Stimulated activated CD4-positive, alpha-beta T cell treated with anti-CD3 and anti-CD28 coated beads, Interleukin-1b, Interleukin-23, amount 100 ng/mL, for 1 hour (primary cell): ENCODE measurements at places on chromosomes 4 and X.

DNA sequence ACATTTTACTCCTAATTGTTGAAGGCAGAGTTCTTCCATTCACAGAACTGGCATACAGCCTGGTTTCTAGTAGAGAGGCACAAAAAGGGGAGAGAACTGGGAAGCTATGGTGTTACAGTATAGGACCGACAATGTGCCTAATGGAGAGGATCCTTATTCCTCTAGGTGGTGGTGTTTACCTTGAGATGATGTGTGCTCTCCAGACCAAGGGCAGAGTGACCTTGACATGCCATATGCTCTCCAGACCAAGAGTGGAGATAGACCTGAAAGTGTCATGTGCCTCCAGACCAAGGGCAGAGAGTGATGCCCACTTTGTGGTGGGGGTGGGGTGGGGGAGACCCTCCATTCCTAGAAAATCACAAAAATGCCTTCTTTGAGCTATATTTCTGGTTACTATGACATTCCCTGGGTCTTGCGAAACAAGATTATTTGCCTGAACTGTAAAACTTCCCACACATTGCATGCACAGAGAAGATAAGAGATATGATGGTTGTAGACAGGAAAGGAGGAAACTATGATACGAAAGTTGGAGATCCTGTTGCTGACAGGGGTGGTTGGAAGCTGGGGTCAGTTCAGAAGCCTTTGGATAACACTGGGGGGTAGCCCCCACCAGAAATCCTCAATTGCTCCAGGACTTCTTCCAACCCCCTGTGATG lies 119.7 kb downstream of the TEX13C start:
- no peak for DNase-seq

GRCh38 chr4:79653871-79654270 lies 245.8 kb upstream of the GK2 start:
- DNase-seq: no peak

DNA sequence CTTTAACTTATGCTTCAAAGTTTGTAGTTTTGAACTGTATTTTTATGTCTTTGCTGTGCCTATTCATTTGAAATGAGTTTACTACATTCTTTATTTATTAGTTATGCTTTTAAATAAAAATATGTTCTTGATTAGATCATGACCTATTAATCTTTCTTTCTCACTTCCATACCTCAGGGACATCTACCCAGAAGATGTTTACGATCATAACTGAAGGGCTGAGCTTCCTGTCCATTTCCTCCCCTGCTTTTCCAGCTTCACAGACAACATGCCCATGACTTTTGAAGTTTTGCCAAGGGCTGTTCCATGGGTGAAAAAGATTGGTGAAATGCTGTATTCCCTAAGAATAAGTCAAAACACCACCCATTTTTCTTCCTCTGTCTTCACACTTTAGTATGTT lies 99.7 kb upstream of the DDIT4L start:
- no peak for DNase-seq

DNA sequence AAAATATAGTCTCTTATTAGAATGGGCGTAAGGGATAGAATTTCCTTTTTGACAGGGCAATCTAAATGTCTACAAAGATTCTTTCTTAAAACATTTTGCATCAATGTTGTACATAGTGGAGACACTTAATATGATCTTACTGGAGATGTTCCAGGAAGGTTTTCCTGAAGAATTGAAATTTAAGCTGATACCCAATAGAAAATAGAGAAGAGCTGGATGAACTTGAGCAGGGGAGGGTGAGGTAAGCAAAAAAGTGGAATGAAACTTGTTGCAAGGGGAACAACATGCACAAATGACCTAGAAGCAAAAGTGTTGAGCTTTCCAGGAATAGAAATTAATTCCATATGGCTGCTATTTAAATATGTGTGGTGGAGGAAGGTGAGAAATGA lies 19.7 kb downstream of the SLAIN2 start:
- no peak for DNase-seq

- no peak for DNase-seq
Observed at GRCh38 chr4:102469806-102470205, 31.4 kb upstream of the NFKB1 start.

- no peak for DNase-seq
Observed at GRCh38 chrX:71253253-71254091, 468 bp downstream of the ZMYM3 start.

GRCh38 chr4:86947501-86948120 lies 12.8 kb downstream of the AFF1 start:
- no peak for DNase-seq

DNA sequence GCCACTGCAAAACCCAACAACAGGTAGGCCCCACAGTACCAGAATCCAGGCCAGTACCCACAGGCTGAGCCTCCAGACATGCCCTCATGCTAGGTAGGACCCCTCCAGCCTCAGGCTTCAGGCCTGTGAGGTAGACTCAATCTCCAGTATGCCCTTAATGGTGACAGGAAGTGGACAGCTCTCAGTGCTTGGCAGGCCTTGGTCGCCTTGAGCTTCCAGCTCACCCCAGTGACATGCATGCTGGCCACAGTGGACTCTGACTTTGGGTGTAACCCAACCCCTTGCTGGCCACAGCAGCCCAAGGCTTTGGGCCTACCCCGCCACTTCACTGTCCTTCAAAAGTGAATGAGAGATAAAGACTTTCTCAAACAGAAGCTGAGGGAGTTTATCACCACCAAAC lies 324.2 kb downstream of the ANTXR2 start:
- DNase-seq: no peak

DNA sequence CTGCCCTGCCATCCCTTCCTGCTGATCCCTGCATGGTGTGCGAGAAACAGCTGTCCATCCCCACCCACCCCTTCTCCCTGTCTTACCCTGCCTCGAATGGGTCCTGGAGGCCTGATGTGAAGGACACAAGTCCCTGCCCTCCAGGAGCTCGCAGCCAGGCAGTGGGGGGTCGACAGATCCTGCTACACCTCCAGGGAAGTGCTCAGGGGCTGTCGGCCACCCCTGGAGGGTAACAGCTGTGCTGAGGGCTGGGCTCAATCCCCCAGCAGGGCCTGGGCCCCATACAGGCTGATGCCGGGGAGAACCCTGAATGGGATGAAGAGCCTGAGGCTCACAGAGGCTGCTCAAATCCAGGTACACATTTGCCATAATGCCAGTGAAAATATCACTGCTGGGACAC lies 17.6 kb downstream of the HMX1 start:
- DNase-seq: no peak

DNA sequence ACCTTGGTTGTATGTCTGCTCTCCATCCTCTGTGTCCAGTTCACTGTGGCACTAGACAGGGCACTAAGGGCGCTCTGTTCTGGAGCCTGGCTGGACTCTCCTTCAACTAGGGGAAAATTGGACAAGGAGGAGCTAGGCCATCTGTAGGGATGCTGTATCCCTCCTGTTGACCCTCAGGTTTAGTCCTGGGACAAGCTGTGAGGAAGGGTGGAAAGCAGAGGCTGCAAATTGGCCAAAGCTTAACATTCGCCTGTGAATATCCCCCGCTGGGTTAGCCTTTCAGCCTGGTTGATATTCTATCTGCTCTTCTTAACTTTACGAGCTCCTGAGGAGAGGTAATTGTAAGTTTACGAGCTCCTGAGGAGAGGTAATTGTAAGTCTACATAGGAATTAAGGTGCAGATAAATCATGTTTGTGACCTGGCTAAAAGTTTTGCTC lies 64.4 kb upstream of the ENPEP start:
- no peak for DNase-seq

DNA sequence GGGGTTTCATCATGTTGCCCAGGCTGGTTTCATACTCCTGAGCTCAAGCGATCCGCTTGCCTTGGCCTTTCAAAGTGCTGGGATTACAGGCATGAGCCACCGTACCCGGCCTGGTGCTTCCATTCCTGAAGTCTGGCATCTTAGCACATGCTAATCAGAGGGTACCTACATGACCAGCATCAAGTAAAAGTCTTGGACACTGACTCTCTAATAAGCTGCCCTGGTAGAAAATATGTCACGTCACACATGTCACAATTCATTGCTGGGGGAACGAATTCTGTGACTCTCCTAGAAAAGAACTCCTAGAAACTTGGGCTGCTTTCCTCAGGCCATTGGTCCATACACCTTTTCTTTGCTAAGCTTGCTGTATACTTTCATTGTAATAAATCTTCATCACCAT lies 19.1 kb upstream of the XAGE2 start:
- no peak for DNase-seq

- DNase-seq: no peak
Observed at GRCh38 chrX:2243913-2244460, 256.8 kb downstream of the DHRSX start.

DNA sequence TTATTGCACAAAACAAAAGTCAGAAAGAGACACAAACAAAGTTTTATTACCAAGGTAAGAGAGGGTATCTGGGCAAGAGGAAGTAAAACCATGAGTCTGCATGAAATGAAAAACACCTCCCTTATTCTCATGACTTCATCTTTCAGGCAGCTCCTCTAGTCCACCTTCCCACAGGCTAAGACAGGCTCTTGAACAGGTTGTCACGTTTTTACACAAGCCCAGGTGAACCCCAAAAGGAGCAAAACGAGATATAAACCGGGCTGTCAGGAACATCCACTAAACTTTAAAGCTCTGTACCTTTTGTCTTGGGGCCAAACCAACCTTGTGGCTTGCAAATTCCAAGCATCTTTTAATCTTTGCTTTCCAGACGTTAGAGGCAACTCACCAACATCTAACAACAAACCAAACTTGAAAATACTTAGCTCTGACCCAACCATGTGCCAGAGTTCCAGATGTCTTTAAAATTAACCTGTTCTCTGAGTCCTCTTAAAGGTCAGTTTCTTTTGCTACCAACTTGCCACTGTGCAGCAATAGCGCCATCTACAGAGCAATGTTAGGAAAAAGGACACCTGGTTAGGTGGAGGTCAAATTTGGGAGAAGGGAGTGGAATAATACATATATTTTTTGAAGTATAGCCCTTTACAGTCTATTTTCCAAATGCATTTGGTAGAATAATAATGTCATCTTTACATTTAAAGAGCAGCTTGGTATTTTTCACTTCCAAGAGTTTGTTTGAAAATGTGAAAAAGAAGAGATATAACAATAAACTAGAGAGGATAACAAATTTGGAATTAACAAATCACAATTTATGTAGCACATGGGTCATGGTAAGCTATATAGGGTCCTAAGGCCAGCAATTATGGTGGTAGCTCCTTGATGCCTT lies 73.1 kb downstream of the QRFPR start:
- peak; percentile 7 for DNase-seq

DNA sequence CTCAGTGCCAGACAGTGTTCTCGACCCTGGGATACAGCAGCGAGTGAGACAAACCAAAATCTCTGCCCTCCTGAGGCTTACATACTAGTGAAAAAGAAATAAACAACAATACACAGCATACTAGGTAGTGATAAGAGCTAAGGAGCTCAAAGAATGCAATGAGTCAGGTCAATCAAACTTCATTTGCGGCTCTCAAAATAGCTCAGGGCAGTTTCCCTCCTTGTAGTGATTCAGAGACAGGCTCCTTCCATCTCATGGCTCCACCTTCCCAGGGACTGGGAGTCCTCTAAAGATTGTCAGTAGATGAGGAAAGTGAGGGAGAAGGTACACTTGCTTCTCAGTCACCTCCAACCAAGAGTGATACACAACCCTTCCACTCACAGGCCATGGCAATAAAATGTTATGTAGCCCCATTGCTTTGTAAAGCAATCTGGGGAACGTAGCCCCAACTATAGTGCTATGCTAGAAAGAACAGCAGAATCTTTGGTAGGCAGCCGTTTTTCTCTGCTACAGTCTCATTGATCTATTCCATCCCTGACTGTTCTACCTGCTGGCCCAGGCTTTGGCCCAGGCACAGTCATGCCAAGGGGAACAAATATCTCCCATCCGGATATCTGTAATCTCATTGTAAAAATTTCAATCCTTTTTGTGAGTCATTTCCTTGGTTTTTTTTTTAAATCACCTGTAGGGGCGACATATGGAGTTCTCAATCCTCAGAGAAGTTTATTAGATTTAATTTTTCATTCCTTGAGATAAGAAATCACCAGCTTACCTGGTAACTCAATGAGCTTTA lies 183.1 kb upstream of the S100G start:
- no peak for DNase-seq

DNA sequence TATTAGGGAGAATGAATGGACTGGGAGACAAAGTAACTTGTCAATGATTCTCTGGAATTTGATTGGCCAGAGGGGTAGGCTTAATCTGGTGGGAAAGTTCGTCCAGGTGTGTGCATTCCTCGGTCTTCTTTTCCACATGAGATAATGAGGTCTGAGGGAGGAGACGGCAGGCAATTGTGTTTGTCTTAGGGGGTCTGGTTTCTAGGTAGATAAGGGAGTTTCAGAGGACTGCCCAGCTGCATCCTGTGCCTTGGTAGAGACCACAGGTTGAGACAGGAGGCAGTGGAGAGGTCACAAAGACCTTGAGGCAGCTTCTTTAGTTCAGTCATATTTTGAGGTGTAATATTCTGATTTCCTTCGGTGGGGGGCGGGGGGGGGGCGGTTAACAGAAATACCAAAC lies 4.3 kb downstream of the MGST2 start:
- DNase-seq: no peak

DNA sequence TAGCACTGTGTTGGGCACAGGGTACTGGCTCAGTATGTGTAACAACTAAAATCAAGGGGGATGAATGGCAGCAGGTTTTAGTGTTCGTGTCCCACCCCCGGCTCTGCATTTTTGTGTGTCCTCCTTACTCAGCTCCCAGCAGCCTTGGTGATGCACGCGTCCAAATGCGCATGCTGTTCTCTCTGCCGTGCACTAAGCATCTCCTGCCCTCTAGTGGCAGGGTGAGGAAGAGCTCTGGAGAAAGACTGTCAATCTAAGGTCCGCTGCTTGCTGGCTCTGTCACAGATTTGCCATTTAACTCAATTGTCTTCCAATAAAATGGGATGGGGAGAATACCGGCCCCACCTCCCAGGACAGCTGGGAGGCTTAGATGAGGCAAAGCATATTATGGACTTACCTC lies 61.4 kb downstream of the WFS1 start:
- DNase-seq: no peak

DNA sequence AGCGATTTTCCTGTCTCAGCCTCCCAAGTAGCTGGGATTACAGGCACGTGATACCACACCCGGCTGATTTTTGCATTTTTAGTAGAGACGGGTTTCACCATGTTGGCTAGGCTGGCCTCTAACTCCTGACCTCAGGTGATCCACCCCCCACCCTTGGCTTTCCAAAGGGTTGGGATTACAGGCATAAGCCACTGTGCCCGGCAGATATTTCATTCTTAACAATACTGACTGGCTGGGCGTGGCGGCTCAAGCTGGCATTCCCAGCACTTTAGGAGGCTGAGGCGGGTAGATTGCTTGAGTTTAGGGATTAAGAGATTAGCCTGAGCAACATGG lies 1.3 kb downstream of the PQBP1 start:
- no peak for DNase-seq

GRCh38 chrX:13043138-13043537 lies 1.3 kb downstream of the FAM9C start:
- no peak for DNase-seq

DNA sequence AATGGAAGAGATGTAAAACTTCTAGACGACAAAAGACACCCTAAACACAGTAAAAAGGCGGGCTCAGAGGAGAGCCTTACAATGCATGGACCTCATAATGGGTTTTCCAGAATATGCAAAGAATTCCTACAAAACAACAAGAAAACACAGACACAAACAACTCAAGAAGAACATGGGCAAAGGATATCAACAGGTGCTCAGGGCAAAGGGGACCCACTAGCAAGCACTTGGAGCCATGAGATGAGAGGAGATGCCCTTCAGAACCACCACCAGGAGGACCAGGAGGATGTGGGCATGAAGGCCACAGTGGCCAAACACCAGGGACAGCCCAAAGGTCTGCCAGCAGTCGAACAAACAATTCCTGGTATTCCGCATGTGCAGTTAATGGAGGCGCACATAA lies 17.2 kb downstream of the PDZD4 start:
- DNase-seq: no peak
